ENCODE measurements at places on chromosomes 7 and 10.

GRCh38 chr10:49294731-49295130 lies 4.2 kb upstream of the C10orf71 start:
- DNase-seq, result no peak

DNA sequence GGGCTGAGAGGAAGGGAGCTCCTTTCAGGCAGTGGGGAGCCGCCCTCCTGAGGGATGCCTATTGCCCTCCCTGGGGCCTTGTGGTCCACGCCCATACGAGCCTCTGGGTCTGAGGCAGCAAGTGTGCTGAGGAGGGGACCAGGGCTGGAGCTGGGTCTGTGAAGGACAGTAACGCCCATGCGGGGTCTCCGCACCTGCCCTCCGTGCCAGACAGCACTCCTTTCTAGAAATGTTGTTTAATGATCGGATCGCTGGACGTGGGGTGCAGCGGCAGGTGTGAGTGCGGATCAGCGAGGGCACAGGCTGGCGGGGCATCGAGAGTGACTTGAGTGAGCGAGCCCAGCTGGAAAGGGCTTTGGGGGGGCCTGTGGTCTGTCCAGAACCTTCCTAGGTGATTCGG lies 70.1 kb downstream of the ELFN1 start:
- no peak for DNase-seq

DNA sequence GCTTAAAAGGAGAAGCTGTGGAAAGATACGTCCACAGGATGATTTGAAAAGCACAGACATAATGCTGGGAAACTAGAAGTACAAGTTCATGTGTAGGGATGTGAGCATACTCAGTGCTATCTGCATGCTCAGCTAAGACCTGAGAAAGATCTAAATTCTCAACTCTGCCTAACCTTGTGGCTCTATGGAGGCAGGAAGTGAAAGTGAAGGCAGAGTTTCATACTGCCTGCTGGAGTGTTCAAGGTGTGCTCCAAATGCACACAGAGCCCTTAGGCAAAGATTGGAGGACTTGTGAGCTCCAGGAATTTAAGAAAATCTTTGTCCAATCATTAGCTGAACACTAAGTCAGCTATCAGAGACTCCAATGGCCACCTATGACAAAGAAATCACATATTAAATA lies 190.9 kb downstream of the RNLS start:
- DNase-seq, result no peak

DNA sequence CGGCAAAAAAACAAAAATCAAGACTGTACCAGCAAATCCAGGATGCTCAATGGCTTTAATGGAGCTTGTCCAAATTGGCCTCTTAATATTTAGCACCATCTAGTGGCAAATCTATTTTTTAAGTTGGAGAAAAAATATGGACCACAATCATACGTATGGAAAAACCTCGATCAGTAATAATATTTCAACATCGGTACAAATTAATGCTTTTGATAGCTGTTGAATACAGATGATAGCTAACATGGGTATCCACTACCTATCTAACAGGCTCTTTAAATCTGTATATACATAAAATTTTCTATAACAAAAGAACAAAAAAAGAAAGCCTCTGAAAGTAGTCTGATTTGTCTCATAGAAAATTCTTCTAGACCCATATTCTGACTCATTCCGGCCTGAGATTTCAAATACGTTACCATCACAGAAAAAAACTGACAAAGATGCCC lies 29.2 kb downstream of the COA1 start:
- no peak for DNase-seq

DNA sequence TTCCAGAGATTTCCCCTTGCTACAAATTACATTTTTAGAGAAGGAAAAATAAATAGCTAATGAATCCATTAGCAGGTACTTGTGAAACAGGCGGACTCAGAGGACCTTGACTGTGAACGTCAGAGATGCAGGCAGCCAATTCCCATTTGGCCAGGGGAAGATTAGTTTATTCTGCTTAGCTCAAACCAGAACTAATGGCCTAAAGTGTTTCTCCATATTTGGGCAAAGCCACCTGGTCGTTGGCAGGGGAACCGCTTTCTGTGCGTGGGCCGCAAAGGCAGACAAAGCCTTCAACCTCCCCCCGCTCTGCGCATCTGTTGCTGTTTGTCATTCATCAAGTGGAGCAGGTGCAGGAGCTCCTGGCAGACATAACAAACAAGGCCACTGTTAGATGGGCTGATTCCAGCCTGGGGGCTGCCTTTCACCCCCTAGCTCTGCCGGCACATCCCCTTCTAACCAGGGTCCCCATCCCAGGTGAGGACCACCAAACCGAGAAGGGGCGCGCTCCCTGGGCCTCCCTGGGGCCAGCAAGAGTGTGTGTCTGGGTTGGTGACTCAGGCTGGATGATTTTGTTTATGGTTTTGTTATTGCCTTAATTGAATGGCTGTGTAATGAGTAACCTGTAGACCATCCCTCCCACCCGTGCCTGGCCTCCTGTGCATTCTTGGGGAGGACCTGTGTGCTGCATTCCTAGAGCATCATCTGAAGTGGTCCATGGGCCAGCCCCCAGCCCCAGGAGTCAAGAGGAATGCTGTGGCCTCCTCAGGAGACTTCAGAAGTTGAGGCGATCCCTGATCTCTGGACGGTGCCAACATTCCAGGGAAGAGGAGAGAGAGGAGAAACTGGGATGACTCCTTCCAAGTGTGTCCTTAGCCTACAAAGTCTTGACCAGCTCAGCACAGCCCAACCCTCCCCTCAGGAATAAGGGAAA lies 14.5 kb upstream of the CPA1 start:
- DNase-seq, result no peak

DNA sequence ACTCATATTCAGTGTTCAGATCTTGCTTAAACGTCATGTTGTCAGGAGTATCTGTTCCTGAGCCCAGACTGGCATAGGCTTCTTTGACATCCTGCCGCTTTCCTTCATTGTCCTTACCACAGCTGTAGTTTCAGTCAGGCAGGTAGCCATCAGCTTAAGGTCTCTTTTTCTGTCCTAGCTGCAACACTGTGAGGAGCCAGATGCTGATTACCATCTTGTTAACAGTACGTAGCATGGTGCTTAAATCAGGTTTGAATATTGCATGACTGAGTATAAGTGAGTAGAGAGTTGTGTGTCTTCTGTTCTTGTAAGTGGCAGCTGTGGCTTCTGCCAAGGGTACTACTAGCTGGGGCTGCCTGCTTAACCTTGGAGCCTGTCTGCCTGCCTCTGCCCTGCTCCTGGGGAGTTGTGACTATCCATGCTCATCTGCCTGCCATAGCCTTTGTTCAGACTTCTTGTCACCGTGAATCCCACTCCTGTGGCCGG lies 92.6 kb downstream of the MAPK8 start:
- no peak for DNase-seq
